Stimulated activated CD4-positive, alpha-beta T cell treated with anti-CD3 and anti-CD28 coated beads, Interleukin-4, amount 100 ng/mL, for 24 hours (primary cell): ENCODE measurements at places on chromosomes 1 and 21.

DNA sequence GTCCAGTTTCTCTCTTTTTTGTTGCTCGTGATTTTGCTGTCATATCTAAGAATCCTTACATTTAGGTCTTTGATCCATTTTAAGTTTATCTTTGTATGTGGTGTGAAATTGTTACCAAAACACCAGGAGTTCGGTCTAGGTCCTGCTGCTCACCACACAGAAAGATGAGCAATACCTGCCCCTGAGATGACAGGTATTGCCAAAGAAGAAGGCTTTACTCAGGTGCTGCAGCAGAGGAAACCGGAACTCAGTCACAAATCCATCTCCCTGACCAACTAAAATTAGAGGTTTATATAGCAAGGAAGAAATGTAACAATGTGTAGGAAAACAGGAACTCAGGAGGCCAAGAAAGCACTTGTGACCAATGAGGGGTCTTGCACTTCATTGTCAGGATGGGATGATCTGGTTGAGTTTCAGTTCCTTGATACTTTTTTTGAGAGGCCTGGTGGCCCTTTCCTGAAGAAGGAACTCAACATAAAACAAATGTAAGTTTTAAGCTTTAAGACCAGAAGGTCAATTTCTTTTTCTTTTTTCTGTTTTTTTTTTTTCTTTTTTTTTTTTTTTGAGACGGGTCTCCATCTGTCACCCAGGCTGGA lies 16.5 kb upstream of the SETDB1 start:
- DNase-seq, result no peak

DNA sequence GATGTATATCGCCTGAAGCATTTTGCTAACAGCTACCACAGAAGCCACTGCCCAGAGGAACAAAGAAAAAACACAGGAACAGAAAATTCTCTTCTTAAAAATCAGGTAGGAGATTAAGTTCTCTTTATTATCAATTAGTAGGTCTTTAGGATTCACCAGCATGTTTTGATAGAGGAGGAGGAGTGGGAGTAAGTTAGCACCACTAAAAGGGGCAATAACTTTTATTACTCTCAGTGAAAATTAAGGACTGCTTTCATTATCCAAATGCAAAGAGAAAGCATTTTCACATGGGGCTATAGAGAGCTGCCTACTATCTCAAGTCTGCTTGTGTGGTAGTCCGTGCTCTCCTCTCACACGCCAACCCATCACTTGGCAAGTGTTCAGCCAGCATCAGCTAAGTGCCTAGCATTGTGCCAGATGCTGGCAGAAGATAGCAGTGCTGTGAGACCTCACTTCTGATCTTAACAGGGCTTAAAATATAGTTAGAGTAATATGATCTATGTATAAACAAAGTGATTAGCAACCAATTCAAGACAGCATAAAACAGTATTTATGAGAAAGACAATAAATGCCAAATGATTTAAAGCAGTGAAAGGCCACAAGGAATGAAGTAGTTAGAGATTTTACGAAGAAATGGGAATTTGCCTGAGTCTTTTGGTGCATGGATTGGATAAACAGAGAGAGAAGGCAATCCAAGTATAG lies 39.8 kb downstream of the ASTN1 start:
- DNase-seq, result no peak

DNA sequence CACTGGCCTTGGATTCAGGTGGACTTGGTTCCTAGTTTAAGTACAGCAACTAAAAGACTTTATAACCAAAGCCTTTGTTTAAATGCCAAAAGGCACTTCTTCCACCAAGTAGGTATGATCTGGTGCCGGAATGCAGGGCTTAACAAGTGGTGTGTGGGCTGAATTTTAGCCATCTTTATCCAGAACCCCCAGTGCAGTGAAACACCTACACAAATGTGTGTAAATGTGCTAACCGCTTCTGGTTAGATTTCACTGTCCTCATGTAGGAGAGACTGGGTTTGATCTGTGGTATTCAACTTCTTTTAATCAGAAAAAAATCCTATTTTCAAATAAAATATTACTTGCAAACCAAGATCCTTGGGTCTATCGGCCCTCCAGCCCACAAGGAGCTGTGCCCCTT lies 10.3 kb downstream of the SLAMF1 start:
- DNase-seq, result no peak

DNA sequence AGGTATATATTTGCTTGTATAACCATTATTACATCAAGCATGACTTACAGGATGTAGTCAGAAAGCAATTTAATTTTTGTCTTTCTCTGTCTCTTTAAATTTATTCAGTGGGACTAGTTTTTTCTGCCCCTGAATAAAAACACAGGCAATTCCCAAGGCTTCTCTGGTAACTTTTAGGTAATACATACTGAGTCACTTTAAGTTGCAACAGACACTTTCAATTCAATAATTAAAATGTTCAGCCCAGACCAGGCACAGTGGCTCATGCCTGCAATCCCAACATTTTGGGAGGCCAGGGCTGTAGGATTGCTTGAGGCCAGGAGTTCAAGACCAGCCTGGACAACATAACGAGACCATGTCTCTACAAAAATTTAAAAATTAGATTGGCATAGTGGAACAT lies 12.3 kb downstream of the SLC44A3 start:
- DNase-seq, result no peak

- DNase-seq, result no peak
Measured at GRCh38 chr1:160208557-160209320, 3.6 kb downstream of the PEA15 start.

- DNase-seq, result peak; percentile 56
Measured at GRCh38 chr1:234725177-234726132, 115.5 kb upstream of the IRF2BP2 start.
